ENCODE measurements at places on chromosomes 11 and 22. TPM values are rescaled to one million over a fixed set of nuclear protein-coding genes. Genes with fewer than 3 reads are reported as not detected.

TRPM5 gene
- 0.19 TPM for total RNA-seq

OR8H3 gene
- total RNA-seq: not detected

POU2AF1 gene
- 0.64 TPM for total RNA-seq

DNA sequence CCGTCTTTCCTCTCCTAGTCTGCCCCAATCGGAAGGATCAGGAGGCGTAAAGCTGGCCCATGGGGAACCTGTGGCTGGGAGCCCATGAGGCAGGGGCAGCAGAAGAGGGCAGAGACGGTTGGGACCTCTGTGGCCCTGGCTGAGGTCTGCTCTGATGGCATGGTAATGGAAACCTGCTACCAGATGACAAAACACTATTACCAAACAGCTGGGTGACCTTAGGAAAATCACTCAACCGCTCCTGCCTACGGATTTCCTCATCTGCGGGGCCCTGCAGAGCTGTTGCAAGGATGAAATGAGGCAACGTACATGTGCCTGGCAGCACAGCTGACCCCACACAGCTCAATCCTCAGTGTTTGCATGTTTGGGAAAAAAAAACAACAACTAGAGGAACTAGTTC lies 4.6 kb downstream of the AP5B1 start:
- no peak for DNase-seq

GRCh38 chr11:71102251-71102995 lies 150.0 kb downstream of the SHANK2 start:
- no peak for DNase-seq

Data from CD4-positive, alpha-beta memory T cell (primary cell).